ENCODE measurements at places on chromosomes 1 and 21.

GRCh38 chr1:222794656-222795474, 20.0 kb upstream of the DISP1 start:
- no peak for DNase-seq

- DNase-seq: no peak
Observed at GRCh38 chr1:77975907-77976306, 3.0 kb downstream of the FUBP1 start.

DNA sequence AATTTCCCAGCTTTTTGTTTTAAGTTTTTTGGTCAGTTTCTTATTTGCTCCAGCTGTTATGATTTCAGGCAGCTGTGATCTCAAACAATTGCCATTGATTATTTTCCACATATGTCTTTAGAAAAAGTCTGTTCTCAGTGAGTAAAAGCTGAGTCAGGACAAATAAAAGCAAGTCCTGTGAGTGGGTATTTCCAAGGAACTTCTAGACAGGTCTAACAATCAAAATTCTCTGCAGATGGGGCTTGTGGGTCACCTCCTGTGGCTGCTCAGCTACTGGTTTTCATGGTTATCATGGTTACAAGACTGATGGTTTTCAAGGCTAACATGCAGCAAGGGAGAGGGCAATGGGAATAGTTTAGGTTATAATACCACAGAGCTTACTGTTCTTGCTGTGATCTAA, 585.7 kb downstream of the LMO4 start:
- DNase-seq: no peak

DNA sequence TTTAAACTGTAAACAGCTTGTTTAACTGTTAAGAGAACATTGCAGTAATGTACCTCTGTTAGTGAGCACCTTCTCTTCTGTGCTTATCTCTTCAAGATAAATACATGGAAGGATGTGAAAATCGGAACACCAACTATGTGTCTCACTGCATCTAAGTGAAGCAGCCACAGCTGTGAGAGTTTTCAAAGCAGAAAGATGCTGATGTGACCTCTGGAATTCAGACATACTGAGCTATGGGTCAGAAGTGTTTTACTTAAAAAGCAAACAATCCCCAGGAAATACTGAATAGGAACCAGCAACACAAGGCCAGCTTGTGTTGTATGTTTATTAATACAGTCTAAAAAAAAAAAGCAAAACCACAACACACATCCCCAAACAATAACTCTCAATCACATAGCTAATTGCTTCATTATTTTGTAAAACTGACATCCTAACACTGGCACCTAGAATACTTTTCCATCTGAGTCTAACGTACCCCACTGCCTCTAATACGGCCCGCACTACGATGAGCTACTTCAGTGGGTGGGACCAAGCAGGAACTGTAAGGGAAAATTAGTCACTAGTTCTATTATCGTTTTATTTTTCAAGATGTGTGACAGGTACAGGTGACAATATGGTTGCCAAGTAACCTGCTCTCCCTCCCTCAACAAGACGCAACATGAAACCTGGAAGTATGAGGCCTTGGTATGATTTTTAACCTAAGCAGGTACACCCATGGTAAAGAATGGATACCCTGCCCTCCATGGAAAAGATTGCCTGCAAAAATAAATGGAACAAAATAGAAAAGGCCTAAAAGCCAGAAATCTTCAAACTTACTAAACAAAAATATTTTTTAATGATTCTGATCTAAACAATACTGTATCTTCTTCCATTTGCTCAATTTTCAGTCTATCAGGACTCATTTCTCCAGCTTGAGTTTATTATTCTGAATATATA, 13.9 kb downstream of the ERRFI1 start:
- no peak for DNase-seq

GRCh38 chr1:15323989-15324868, 77.2 kb downstream of the FHAD1 start:
- DNase-seq: no peak

GRCh38 chr1:161098210-161099068, at the start of gene KLHDC9:
TSS of gene KLHDC9 (plus strand) at chr1:161098361. CDS start at chr1:161098536, 175 bp downstream.
- peak; percentile 33 for DNase-seq

GRCh38 chr1:41380979-41381691, 19.9 kb downstream of the FOXO6 start:
- no peak for DNase-seq

Measured in stimulated activated CD8-positive, alpha-beta memory T cell treated with anti-CD3 and anti-CD28 coated beads, Interleukin-4, amount 100 ng/mL, for 1 hour (primary cell).